ENCODE measurements at places on chromosomes 6 and 20.

DNA sequence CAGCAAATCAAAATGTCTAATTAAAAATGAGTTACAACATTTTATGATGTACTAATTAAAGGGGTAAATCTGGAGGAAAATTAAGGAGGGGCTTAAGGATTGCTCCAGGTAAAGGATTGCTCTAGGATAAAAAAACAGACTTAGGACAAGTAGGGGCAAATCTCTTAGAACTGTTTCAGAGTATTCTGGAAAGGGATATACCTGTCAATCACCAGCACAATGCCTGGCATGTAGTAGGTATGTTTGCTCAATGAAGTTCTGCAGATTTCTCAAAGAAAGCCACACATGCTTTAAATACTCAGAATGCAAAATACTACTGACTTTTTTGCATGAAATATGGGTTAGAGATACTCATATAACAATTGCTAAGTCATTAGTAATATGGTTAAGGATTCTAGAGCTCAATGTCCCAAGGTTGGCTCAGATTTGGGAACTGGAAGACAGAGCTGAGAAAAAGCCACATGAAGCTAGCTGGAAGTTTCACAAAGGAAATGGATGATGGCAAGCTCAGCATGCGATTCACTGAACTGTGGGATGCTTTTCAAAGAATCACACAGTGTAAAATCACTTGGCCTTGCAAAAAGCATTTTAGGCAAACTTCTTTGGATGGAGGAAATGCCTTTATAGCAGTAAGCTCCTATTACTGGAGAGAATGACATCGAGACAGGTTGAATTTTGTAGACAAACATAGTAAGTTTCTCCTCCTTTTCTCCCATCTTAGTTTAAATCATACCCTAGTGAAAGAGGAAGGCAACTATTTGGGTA, 72.8 kb downstream of the MAP3K5 start:
- DNase-seq, result no peak

GRCh38 chr20:14685183-14685582, 347.8 kb upstream of the FLRT3 start:
- no peak for DNase-seq

DNA sequence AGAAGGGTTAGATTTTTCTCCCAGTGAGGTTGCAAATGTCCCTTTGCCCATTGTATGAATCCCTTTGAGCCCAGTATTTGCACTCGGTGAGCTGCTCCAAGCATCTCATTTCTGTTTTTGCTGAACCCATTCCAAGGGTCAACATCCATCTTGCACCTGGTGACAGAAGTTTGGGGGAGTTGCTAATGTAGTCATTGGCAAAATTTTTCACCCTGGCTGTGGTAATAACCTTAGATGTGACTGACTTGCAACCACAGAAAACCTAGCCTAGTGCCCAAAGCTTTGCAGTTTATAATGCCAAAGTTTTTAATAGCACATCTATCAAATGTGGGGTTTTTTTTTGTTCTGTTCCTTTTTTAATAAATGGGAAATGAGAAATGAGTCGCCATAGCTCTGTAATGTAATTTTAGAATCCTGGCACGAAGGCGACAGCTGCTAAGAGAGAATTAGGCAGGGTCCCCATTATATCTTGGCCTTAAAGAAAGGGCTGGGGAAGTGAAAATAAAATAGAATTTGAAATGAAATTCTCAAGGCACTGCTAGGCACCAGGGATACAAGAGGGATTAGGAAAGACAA, 682.8 kb downstream of the KIF16B start:
- no peak for DNase-seq

GRCh38 chr6:33654831-33655554, 33.9 kb downstream of the ITPR3 start:
- peak; percentile 79 for DNase-seq

DNA sequence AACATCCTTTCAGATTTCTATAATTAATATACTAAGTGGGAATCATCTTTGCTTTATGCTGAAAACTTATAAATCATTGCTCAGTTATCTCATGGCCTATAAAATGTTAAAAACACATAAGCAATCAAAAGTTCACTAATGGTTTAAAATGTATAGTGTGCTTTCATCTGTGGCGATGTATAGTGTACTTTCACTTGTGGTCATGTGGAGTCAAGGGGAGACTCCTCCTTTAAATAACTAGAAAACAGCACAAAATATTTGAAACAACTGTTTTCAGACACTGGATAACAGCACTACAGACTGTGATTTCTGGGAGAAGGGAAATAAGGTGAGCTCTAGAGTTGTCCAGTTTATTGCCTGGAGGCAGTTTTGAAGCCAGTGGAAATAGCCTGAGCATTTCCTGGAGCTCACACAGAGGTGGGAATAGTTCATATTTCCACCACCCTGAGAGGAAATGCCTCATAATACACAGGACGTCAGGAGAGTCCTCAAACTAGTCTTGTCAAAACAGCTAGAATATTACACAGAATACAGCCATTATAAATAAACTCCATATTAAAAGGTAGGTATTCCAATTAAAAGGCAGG, 89.4 kb downstream of the CEP162 start:
- no peak for DNase-seq

DNA sequence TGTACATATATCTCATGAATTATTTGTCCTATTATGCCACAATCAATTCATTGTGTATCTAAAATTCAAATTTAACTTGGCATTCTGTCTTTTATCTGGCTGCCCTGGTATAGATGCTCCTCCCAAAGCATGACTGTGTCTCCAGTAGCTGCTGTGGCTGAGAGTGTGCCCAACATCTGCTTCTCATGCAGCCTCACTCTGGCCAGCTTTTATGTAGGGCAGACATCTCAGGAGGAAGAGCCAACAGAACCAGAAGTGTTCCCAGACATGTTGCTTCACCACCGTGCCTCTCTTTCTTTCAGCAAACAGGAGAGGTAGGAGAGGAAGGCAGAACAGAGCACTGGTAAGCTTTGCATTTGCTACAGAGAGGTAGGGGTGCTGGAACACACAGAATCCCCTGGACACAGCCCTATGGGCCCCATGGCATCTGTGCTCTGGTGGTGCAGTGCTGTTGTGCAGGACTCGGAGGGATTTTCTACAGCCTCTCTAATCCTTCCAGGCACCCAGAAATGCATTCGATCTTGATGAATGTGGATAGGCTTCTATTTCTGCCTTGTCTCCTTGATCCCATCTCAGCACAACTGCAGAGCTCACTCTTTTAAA, 637.1 kb downstream of the UTRN start:
- DNase-seq, result peak; percentile 87

DNA sequence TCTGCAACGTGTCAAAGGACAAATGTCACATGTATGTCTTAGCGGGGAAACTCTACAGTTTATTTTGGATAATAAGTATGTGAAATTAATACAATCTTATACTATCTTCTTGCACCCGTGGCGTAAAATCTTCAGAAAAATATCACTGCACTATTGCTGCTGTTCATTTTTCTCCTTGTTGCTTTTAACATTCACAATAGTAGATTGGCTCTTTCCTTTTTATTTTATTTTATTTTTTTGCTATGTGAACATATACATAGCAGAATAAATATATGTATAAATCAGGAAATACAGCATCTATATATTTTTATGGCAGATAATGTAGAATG, 15.4 kb downstream of the GPR31 start:
- no peak for DNase-seq

- DNase-seq, result peak; percentile 68
Observed at GRCh38 chr20:36344517-36345132, 38.5 kb downstream of the DLGAP4 start.

GRCh38 chr6:141056945-141057625, 1075.6 kb upstream of the GJE1 start:
- DNase-seq, result no peak

DNA sequence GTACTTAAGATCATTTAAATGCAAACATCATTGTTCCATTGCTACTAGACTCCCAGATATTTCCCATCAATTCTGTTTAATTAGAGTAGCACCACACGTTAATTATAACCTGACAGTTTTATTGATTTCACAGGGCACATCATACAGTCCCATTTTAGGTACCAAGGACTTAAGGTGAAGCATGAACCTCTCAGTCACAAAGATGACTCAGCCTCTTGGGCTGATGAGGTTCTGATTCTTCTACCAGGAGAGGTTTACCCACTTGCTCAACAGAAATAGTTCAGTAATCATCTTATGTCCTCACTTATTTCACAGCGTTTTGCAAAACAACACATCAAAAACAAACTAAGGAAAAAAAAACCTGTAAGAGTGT, 98.5 kb downstream of the HIVEP2 start:
- DNase-seq, result peak; percentile 19

GRCh38 chr6:136609873-136610706, 59.9 kb upstream of the MAP7 start:
- peak; percentile 95 for DNase-seq

- no peak for DNase-seq
Observed at GRCh38 chr6:160129881-160130615, 8.4 kb downstream of the SLC22A1 start.

DNA sequence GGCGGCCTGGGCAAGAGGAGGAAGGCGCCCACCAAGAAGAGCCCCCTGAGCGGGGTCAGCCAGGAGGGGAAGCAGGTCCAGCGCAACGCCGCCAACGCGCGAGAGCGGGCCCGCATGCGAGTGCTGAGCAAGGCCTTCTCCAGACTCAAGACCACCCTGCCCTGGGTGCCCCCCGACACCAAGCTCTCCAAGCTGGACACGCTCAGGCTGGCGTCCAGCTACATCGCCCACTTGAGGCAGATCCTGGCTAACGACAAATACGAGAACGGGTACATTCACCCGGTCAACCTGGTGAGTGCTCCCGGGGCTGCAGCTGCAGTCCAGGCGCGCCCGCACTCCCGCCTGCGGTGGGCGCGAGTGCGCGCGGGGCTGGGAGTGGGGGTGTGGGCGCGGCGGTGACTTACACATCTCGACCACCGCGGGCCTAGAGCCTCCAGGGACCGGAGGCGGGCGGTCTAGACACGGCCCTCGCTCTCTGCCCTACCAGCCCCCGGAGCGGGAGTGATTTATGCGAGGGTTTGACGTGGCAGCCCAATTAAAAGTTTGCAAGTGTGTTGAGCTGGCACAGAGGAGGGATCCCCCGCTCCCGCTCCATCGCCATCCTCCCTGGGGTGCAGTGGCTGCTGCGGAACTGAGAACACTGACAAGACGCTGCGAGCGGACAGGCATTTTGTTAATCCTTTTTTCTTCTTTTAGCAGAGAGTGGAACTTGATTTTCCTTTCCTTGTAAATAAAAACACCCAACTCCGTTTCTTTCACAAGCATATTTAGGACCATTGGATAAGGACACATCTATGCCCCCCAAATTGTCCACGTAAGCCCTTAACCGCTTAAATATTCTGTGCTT, 867 bp downstream of the TCF21 start:
- no peak for DNase-seq

- DNase-seq, result no peak
Observed at GRCh38 chr6:4564801-4565271, 211.4 kb upstream of the CDYL start.
